NCI-H1048 (cell line): ENCODE measurements at places on chromosomes 13 and 19.

GRCh38 chr13:35838356-35838755, 292.8 kb downstream of the DCLK1 start:
- DNase-seq = no peak

DNA sequence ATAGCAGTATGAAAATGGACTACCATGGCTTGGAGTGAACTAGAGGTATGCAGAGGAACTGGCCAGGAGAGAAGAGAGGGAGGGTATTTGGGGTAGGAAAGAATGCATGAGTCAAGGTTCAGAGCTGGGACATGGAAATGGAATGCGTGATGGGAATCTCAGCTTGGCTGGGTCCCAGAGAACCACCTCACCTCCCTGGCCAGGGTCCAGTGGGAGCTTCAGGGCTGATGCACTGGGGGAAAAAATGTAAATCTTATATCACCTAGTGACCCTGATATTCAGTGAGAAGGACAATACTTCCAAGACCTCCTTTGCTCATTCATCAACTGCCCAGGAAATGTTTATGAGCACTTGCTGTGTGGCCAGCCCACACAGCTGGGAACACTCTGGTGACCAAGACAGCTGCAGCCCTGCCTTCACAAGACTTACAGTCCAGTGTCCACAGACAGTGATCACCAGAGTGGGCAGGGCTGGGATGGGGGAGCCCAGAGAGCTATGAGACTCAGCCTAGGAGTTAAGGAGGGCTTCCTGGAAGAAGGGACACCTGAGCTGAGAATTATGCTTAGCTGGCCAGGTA, 12.8 kb downstream of the IGSF23 start:
- DNase-seq = no peak

- no peak for DNase-seq
Observed at GRCh38 chr19:13376537-13376936, 129.7 kb downstream of the CACNA1A start.

DNA sequence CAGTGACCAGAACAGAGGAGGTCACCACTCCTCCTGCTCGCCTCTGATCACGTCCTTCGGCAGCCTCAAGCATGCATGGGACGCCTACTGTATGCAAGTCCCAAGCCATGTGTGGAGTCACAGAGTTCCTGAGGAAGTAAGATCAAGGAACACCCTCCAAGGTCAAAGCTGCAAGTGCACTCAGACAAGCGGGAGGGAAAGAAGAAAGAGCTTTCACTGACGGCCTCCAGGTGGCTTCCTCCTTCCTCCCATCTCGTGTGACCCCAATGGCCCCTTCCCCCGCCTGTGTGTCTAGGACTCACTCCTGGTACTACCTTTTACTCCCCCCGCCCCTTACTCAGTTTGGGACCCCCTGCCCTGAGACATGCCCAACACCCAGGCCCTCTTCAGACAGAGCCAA, 6.1 kb downstream of the HAUS8 start:
- no peak for DNase-seq

- no peak for DNase-seq
Observed at GRCh38 chr13:110477706-110478245, 83.7 kb downstream of the RAB20 start.

DNA sequence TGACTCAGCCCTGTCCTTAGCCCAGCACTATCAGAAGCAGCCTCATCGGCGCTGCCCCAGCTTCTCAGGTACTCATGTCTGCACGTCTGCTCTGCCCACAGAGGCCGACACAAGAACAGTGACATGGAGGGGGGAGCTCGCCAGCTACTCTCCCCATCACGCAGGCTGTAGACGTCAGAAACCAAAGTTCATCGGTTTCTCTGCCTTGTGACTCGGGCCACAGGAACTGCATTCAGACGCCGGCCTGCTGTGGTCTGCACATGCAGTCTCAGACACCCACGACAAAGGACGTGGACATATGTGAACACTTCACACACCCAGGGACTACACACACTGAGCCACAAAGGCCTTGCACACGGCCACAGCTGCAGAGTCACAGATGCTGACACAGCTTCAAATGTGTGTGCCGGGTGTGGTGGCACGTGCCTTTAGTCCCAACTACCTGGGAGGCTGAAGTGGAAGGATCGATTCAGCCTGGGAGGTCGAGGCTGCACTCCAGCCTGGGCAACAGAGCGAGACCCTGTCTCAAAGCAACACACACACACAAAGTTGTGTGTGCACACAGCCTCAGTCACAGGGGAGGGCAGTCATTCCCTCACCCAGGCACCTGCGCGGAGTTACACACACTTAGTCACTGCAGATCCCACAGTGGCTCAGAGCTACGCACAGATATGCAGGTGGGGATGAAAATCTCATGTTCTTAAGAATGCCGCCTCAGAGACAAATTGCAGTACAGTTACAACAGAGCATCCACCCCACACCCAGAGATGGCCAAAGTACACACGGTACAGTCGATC, 4.9 kb upstream of the ZFP36 start:
- no peak for DNase-seq

DNA sequence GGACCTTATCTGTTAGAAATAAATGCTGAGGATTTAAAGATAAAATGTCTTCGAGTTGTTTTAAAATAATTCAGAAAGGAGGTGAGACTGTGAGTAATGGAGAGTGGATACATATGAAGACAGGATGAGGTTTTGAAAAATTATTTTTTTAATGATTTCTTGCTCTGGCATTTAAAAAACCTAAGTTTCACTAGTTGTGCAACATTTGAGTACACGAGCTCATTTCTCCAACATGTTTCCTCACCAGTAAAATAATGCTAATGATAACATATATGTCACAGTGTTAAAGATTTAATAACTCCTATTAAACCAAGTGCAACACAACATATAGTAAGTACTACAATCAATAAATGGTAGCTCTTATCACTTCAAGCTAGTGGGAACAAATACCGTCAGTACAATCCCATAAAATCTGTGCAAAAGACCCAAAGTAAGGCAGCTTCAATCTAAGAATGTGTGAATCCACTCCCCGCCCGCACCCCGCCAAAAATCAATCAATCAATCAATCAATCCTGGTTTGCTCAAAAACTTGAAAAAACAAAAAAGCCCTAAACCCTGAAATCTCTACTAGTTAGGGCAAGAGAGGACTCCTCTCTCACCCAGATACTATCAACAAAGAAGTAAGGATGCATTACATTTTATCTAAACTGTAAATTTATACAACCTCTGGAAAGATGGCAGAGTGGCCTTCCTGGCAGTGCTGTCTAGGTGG, 1.3 kb downstream of the ALG5 start:
- no peak for DNase-seq

DNA sequence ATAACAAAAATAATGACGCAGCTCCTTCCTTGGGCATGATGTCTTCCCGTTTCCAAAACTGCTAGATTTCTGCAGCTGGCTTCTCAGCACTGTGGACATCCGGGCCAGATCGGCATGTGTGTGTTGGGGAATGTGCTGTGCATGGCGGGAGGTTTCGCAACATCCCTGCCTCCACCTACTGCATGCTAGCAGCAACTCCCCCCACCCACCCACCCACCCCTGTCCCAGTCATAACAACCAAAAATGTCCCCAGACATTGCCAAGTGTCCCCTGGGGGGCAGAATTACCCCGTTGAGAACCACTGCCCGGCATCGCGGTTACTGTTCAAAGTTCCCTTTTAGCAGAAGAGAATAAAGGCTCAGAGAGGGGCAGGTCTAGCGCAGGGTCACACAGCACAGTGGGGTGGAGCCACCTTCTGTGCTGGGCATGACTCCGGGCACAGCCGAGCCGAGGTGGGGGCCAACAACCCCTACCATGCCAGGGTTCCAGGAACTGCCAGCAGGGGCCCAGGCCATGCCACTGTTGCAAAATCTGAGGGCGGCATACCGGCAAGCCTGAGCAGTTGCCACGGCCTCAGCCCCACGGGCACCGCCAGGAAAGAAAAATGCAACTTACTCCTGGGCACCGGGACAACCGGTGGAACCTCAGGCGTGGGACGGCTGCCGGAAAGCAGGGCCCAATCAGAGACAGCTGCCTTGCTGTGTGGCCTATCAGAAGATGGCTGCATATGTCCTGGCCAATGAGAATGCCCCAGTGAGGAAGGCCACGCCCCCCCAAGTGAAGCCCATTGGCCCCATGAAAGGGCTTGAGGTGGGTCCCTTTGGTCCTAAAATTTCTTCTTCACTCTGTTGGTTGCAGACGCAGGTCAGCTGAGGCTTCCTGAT, 22.5 kb upstream of the NFIC start:
- DNase-seq = peak; percentile 68

GRCh38 chr19:37572203-37572602, 22.4 kb downstream of the ZNF571 start:
- DNase-seq = no peak

- DNase-seq = no peak
Observed at GRCh38 chr19:8196271-8196927, 12.8 kb upstream of the CERS4 start.

GRCh38 chr19:20102097-20102496, 24.3 kb downstream of the ZNF90 start:
- no peak for DNase-seq

DNA sequence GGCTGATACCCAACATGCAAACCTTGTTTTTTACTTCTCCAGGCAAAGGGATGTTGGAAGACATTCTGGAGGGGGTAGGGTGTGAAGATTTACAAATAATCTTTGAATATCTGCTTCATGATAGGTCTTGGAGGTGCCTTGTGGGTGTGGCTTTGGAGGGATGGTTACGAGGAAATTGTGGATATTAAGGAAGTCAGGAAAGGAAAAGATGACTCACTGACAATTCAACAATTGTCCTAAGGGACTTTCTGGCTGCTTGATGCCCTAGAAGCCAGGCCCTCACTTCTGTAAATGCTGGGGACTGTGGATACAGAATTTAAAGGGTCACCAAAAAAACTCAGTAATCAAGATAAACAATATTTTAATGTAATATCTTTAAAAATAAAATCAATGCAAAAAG, 37.4 kb upstream of the ZNF527 start:
- no peak for DNase-seq

DNA sequence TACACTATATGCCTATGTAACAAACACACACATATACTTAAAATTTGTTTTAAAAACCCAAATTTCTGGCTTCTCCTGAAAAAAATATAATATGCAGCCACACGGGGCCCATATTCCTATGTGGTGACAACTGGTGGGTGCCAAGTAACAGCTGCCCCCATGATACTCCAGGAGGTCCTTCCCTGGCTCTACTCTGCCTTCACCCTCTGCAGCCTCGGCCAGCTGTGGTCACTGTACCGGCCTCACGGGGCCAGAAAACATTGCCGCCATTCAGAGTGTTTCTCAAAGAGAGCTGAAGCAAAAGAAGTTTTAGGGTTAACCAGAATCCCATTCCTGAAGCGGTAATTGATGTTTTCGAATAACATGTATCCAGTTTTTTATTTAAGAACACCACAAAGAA, 32.6 kb upstream of the POP4 start:
- no peak for DNase-seq

DNA sequence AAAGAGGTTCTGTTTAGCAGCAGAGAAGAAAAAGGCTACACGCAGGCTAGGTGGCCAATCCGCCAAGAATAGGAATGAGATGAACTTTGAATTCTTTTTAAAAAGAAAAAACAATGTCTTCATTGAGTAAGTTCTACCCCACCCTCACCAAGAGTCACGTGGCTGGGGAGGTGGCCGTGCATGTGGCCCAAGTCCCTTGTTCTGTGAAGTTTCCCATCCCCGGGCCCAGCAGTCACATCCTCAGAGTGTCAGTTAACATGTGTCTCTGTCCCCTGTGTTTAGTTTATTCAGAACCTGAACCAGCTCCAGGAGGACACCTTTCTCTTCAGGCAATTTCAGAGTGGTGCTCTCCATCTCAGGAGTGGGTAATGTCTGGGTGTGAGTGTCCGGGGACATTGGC, 57.1 kb upstream of the MCF2L start:
- no peak for DNase-seq

GRCh38 chr13:114211446-114212157, 23.1 kb upstream of the CDC16 start:
- DNase-seq = no peak

- DNase-seq = peak; percentile 37
Observed at GRCh38 chr19:507286-508203, at the start of gene TPGS1. Gene TPGS1 (plus strand): TSS chr19:507497. CDS start chr19:507507, 10 bp downstream.

GRCh38 chr13:113052971-113053370, 52.6 kb upstream of the F7 start:
- no peak for DNase-seq

- DNase-seq = no peak
Observed at GRCh38 chr19:20279516-20279915, 112.5 kb downstream of the ZNF486 start.

DNA sequence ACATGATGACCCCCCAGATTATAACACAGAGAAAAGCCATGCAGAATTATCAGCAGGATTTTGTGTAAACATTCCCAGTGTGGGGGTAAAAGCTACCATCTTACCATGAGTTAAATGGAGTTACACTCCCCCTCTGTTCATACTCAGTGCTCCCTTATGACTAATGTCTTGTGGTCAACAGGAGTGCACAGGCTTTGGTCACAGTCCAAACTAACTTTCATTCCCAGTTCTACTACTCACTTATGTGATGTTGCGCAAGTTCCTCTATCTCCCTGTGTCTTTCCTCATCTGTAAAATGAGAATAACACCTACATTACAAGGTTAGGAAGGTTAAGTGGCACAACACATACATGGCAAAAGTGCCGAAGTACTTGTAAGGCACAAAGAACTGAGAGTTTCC, 277.9 kb downstream of the RBM26 start:
- no peak for DNase-seq

DNA sequence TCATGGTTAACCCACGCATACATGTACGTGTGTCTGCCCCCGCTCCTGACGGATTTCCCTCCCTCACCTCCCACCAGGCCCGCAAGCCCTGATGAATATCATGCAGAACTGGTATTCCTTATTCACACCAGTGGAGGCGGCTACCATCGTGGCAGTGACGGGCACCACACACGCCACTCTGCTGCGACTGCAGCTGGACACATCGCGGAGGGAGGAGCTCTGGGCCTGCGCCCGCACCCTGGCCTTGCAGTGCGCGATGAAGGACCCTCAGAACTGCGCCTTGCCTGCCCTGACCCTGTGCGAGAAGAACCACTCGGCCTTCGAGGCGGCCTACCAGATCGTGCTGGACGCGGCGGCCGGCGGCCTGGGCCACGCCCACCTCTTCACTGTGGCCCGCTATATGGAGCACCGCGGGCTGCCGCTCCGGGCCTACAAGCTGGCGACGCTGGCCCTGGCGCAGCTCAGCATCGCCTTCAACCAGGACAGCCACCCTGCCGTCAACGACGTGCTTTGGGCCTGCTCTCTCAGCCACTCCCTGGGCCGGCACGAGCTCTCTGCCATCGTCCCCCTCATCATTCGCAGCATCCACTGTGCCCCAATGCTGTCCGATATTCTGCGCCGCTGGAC, 35.0 kb downstream of the ZSWIM4 start:
- DNase-seq = no peak

- no peak for DNase-seq
Observed at GRCh38 chr19:11944656-11945055, 19.7 kb downstream of the ZNF700 start.

GRCh38 chr13:44617648-44618047, 41.5 kb upstream of the TSC22D1 start:
- no peak for DNase-seq

DNA sequence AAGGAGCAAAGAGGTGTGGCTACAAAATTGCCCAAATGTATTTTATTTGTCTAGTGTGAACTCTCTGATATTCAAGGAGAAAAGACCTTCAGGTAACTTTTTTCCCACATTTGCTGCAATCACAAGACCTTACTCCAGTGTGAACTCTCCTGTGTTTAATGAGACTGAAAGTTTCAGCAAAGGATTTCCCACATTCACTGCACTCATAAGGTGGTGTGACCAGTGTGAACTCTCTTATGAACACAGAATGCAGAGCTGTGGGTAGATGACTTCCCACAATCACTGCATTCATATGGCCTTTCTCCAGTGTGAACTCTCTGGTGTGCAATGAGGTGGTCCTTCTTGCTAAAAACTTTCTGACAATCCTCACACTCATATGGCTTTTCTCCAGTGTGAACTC, 16.4 kb downstream of the ZNF814 start:
- DNase-seq = no peak
